NCI-H2227 treated with DMSO at 0.1 percent for 48 hours (cell line): ENCODE measurements at places on chromosomes 16 and 17.

GRCh38 chr17:37538981-37539659 lies 49.4 kb downstream of the DUSP14 start:
- no peak for DNase-seq

DNA sequence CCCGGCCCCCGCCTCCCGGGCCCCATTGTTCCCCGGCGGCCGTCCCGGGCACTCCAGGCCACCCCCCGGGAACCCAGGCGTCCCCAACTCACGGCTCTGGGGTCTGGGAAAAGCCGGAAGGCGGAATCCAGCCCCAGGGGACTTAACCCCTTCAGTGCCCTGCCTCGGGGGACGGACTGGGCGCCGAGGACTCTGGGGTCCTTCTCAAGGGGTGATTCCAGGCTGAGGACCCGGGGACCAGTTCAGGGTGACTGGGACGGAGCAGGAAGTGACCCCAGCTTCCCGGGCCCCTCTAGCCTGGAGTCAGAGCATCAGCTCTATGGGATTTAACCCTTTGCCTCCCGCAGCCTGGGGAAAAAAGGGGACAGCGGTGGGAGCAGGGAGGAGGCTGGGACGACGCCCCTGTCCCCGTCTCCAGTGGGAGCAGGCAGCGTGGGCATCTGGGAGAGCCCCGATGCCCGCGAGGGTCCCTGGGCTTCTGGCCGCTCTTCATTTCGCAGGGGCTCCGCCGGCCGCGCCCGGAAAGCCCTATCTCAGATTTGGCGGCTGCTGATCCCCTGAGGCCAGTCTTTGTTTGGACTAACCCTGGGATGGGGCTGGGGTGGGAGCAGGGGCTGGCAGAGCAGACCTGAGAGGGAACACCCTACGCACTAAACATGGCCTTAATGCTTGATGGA lies at the start of gene ZNF629:
TSS of gene ZNF629 (minus strand) at position 270 of the 677 bp plus-strand sequence. CDS start 2,723 bp downstream, outside the sequence.
- DNase-seq = peak; percentile 50

GRCh38 chr16:77459534-77460254 lies 24.9 kb upstream of the ADAMTS18 start:
- DNase-seq = no peak

GRCh38 chr17:12522743-12523183 lies 142.9 kb upstream of the MYOCD start:
- DNase-seq = no peak

DNA sequence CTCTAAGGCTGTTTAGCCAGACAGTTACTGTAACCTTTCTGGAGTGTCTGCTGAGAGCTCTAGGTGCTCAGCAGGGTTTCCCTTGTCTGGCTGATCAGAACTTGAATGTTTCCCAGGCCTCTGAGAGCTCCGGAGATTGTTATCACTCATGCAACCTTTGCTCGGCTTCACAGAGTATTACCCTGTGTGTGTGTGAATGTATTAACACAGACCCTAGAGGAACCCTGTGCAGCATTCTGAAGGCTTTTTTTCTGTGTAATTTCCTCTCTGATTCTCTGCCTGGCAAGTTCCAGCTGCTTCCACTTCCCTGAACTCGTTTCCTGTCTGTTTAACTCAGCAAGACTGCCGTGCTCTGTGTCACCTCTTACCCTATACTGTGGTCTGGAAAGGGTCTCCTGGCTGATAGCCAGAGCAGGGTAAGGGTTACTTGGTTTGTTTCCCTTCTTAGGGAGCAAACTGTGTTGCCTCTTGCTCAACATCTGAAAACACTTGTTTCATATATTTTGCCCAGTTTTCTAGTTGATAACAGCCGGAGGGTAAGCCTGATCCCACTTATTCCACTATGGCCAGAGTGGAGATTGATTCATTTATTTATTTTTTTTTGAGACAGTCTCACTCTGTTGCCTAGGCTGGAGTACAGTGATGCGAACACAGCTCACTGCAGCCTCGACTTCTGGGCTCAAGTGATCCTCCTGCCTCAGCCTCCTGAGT lies 21.7 kb downstream of the PRMT7 start:
- DNase-seq = peak; percentile 35

- DNase-seq = no peak
Observed at GRCh38 chr17:55215711-55216110, 49.0 kb upstream of the HLF start.

- DNase-seq = no peak
Observed at GRCh38 chr16:11972128-11972527, 4.4 kb upstream of the SNX29 start.

GRCh38 chr17:3385869-3386816 lies at the start of gene OR3A2:
Gene OR3A2, minus strand, starts transcription at chr17:3386308.
- DNase-seq = no peak

GRCh38 chr17:74568106-74568873 lies 981 bp upstream of the CD300H start:
- no peak for DNase-seq

DNA sequence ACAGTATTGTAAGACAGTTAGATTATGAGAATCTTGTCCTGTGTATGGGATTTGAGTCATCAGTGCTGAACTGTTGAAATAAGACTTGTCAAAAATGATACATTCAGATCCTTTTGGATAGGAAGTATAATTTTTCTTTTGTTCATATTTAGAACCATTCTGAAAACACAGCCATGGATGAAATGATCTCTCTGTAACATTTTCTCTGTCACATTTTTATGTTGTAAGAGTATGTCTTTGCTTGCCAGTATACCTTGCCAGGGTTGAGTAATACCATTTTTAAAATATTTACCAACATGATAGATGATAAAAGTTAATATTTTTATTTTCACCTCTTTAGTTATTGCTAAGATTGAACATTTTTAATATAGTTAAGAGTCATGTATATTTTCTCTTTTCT lies 45.0 kb downstream of the NSRP1 start:
- no peak for DNase-seq

- no peak for DNase-seq
Observed at GRCh38 chr17:50268026-50268425, 6.2 kb upstream of the TMEM92 start.

GRCh38 chr17:57355090-57355859 lies 99.0 kb downstream of the MSI2 start:
- no peak for DNase-seq

GRCh38 chr16:50526796-50527195 lies 21.4 kb upstream of the NKD1 start:
- DNase-seq = no peak

DNA sequence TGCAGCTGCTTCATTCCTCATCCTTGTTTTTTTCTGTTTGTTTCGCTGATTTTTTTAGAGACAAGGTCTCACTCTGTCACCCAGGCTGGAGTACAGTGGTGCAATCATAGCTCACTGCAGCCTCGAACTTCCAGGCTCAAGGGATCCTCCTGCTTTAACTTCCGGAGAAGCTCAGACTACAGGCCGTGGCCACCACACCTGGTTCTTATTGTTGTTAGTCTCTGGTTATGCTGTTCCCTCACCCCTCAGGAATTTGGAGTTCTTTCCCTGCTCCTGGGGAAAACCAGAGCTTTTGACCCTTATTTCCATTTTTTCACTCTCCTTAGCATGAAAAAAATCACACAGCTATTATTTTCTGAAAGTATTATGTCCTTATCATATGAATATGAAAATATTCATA lies 1.8 kb downstream of the ODF4 start:
- DNase-seq = no peak

DNA sequence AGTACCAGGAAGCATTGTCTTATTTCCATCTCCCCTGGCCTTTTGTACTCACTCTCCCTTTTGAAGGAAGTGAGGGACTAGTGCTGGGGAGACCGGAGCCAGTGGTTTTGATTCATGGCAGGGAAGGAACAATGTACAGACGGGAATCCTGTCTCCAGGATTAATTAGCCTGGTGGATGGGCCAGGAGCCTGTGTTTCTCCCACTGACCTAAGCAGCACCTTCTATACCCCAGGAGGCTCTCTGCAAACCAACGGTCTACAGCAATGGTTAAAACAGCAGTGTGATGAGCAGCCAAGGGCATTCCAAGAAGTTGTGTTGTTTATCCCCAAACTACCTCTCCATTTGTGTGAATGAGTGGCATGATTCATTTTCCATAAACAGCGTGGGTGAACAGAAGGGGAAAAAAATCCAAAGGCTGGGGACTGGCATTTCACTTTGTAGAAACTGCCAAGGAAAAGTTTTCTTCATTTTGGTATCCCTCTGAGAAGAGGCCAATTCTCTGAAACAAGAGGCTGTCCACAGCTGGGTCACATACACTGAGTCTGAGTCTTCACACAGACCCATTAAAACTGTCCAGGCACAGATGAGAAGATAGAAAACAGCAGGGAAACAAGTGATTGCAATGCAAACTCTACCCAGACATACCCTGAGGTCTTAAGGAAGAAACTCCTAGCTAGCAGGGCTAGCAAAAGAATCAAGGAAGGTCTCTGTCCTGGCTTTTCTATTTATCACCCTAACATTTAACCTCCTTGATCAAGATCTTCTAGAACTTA lies 18.1 kb downstream of the ANKFN1 start:
- DNase-seq = no peak

GRCh38 chr17:183021-183420 lies 1.6 kb upstream of the DOC2B start:
- no peak for DNase-seq

DNA sequence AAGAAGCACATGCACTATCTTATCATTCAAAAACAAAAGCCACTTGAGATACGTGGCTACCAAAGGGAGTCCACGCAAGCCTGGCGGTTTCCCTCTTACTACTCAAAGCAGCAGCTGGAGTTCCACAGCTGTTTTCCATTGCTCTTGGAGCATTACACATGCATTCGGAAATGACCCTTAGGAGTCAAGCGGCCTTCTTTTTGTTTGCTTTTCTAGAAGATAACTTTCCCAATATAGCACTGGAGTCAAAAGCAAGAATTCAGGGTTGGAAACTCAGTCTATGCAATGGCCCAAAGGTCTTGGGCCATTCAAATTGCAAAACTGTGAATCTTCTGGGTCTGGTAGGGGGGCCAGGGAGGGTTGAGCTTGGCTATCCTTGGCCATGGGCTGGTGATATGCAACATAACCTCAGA lies 97.8 kb upstream of the MAF start:
- DNase-seq = no peak

GRCh38 chr17:19943026-19943425 lies 34.6 kb downstream of the AKAP10 start:
- no peak for DNase-seq

GRCh38 chr16:80144191-80144590 lies 396.6 kb upstream of the DYNLRB2 start:
- no peak for DNase-seq

DNA sequence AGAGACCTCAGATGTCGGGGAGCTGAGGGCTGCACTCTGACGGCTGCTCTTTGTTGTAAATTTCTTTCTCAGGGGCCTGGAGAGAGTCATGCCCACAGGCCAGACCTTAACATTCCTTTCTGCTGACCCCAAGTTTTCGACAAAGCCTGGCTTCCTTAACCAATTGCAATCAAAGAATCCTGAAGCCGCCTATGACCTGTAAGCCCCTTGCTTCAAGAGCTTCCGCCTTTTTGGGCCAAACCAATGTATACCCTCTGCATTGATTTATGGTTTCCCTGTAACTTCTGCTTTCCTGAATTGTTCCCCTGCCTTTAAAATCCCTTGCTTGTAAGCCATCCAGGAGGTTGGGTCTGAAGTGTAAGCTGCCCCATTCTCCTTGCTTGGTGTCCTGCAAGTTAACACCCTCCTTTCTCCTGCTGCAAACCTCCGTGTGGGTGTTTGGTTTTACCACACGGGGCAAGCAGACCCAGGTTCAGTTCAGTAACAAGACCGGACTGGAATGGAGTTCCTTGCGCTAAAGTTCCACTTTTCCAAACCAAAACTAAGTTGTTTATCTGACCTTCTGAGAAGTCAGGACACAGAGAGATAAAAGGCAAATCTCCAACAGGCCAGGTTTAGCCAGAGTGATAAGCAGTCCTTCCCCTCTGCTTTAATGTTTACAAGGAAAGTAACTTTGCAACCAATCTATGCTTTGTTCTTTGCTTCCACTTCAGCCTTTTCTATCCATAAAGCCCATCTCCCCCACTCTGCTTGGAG lies 141.6 kb downstream of the KCNJ12 start:
- no peak for DNase-seq

DNA sequence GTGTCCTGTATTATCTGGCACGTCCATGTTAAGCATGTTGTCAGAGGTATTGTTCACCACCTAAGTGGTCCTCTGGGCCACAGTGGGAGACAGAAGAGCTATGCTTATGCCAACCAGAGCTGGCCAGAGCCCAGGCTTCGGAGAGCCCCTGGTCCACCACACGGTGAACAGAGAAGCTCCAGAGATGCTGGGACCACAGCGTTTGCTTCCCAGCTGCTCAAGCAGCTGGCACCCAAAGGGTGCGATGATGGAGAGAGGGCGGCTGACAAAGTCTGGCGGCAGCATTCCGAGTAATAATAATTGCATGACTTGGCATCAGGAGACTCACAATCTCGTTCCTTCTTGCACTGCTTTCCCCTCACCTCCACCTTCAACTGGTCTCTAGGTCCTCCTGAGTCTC lies 35.8 kb upstream of the RCVRN start:
- no peak for DNase-seq

DNA sequence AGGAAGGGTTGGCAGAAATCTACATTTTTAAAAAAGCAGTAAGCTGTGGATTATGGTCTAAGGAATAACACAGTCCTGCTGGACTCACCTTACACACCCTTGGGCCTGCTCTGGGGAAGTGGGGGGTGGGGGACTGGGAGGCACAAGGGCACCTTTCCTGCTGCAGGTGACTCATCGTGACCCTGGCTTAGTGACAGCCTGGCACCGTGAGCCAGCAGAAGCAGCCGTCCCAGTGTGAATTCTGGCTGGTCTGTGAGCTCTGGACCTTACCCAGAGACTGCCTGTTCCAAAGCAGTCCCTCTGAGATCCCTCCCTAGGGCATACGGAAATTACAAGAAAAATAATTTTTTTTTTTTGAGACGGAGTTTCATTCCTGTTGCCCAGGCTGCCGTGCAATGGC lies 4.2 kb upstream of the CRK start:
- no peak for DNase-seq

DNA sequence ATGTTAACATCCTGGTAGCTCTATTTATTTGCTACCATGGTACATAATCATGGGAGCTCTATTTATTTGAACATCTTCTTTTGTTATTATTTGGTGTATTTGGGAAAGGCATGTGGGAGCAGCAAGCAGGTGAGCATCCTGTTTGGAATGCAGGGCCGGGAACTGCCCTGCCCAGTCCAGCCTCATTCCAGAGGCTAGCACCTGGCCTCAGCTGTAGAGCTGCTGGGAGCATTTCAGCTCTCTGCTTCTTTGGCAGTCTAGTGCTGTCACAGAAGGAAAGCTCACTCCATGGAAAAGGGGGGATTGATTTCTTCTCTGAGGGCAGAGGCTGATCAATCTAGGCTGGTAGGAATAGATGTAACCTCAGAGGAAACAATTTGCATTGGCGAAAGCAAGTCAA lies 112.5 kb downstream of the WWOX start:
- no peak for DNase-seq

GRCh38 chr16:2077016-2077415 lies 29.2 kb downstream of the TSC2 start:
- DNase-seq = no peak

DNA sequence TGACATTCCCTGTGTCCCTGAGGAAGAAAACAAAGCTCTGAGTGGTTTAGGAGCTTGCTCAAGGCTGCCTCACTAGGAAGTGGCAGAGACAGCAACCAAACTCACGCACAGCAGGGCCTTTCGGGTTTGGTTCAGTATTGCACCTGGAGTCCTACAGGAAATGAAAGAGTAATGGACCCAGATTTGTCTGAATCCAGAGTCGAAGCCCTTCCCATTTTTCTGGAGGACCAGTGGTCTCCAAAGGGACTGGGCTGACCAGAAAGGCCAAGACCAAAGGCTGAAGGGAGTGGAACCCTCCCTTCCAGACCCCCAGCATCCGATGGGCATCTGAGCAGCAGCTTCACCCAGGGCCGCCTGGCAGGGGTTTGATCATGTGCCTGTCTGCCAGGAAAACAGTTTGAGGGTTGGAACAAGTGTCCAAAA lies 85.5 kb upstream of the RPL38 start:
- no peak for DNase-seq

- DNase-seq = no peak
Observed at GRCh38 chr17:36888236-36888951, 48.9 kb upstream of the LHX1 start.
